ENCODE measurements at places on chromosomes 3 and 15.

DNA sequence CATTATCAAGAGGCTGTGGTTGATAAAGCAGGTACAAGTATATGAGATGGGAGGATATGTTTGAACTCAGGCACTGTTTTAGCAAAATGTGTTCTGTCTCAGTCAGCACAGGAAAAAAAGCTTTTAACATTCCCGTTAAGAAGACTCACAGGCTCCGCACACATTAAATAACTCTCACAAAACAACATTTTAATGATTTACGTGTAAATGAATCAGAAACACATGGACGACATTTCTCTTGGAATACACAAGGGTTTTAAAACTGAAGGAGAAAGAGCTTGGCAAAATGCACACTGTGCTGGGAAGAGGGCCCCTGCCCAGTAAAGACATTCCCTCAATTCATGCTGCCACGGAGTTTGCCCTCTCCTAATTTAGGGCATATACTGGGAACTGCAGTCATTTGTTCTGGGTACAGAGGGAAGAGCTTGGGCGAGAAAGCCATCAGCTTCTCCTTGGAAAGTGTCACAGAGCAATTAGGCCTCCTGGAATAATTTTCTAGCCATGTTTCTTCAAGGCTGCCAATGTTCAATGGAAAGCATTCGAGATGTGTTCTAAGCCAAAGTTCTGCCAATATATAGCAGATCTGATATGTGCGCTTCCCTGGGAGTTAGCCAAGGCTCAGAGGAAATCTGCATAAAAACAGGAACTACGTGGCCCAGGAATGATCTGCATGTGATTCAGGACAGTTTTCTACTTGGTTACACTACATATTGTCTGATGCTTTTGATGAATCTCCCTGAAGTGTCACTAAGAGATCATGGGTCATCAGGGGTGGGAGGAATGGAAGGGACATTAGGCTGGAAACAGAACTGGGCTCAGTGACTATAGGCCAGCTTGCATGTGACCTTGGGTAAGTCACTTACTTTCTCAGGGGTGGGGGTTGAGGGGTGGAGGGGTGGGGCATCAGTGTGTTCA, 2.2 kb upstream of the MASP1 start:
- no peak for DNase-seq

DNA sequence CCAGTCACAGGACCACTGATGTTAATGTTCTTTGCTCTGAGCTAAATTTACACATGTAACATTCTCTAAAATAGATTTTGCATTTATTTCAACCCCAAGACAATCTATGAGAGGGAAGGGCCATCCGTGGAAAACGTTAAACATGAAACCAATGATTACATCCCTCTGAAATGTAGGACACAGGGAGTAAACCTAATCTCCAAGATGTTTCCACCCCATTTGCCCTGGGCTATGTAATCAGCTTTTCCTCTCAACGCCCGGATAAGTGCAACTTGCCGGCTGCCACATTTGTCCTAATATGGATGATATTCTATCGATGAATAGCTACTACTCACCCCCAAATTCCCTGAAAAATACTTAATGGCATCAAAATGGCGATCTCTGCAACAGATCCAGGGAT, 6.4 kb upstream of the FMN1 start:
- no peak for DNase-seq

DNA sequence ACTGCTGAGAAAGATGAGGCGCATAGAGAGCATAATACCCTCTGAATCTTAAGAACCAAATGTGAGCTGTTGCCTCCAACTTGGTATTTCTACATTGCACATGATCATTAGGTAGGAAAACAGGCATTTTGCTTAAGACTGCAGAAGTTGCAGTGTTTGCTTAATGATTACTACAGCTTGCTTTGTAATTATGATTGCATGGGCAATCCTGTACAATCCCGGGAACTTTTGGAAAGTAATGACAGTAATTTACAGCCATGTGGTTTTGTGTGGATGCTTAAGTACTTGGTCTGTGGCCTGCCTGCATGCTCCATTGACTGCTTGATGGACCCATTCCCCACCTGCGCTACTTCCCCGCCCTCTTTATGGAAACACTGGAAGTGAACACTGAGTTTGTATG, 301.1 kb downstream of the DIPK2A start:
- DNase-seq = no peak

GRCh38 chr3:72950372-72950771, 46.2 kb upstream of the PPP4R2 start:
- no peak for DNase-seq

GRCh38 chr15:25719101-25719985, 143.8 kb downstream of the ATP10A start:
- no peak for DNase-seq

GRCh38 chr3:122668930-122669730, 11.5 kb upstream of the PARP14 start:
- DNase-seq = no peak

DNA sequence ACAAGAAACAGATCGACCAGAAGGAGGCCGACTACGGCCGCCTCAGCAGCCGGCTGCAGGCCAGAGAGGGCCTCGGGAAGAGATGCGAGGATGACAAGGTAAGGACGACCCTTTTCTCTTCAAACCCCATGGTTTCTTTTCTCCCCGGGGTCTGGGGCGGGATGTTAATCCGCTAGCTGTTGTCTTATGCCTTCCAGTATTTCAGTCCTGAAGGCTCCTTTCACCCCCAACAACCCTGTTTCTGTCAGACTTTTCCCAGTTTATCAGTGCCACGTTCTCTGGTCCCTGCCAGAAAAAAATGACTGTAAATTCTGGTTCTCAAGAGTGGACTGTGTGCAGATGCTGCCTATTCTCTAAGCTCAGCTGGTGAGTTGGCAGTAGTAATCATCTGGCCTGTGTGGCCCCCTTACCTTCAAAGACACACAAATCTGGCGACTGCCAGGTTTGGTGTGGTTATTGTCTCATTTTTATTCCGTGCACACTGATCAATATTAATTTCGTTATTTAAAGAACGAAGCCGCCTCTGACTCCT, 806 bp downstream of the GOLM2 start:
- DNase-seq = no peak

DNA sequence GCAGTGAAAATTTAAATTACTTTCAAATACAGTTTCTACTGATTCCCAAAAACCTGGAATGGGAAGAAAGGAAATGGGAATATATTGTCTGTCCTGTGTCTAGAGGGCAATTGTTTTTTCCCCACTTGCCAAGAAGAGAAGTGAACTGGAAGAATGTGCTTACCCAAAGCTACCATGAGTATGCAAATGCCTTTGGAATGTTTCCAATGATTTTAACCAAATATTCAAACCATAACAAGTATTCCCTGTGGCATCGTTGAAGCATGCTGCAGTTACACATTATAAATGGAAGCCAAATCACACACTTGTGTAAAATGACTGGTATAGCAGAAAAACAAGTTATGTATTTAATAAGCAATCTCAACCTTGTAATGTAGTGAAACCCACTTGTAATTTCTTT, 368.2 kb downstream of the GBE1 start:
- no peak for DNase-seq

DNA sequence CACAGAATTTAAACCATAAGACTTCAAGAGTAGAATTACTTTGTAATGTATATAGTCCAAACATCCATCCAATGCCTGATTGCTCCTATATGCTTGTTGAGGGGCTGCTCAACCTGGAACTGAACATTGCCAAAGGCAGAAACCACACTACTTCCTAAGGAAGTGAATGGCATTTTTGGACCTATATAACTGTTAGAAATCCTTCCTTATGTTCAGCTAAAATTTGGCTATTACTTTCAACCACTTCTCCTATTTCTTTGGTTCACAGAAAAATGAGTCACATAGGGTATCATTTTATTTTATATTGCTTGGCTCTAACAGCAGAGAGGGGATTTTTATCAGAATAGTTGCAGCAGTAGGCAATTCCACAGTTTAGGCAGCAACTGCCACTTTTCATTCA, 342.1 kb downstream of the SLC9A9 start:
- DNase-seq = no peak

- no peak for DNase-seq
Measured at GRCh38 chr15:71120428-71120944, 5.2 kb downstream of the THSD4 start.

DNA sequence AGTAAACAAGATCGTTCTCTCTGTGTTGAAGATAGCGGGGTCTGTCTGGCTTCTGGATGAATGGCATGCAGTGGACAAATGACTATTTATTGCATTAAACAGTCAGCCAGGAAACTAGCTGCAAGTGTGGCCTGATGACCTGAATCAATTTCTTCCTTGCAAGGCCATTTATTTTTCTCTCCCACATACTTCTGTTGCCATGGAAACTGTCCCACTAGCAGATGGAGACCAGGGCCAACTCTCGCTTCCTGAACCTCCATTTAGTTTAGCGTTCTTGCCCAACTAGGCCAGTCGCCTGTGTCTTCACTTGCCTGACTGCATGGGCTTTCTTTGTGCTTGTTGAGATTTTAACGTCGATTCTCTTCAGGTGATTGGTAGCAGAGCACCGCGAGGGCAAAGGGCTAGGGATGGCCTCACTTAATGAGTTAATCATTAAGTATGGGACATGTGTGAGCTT, 27.6 kb downstream of the LMCD1 start:
- no peak for DNase-seq

GRCh38 chr15:98718426-98719136, 70.2 kb downstream of the IGF1R start:
- no peak for DNase-seq

DNA sequence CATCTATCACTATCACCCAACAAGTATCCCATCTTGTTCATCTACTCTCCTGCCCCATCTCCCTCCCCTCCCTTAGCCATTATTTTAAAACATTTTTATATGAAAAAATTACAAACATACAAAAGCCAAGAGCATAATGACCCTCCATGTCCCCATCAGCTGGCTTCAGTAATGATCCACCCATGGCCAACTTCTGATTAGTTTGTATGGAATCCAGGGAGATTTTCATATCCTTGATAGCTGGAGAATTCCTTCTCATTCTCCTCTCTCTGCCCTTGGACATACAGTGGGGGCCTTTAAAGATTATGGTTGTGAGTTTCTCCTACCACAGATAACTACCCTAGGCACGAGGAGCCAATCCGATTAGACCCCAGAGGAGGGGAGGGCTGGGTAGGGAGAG, 40.2 kb downstream of the IRAK2 start:
- DNase-seq = no peak

- DNase-seq = no peak
Measured at GRCh38 chr3:14801031-14801430, 17.7 kb upstream of the FGD5 start.

- DNase-seq = no peak
Measured at GRCh38 chr3:115788921-115789470, 165.7 kb downstream of the GAP43 start.

DNA sequence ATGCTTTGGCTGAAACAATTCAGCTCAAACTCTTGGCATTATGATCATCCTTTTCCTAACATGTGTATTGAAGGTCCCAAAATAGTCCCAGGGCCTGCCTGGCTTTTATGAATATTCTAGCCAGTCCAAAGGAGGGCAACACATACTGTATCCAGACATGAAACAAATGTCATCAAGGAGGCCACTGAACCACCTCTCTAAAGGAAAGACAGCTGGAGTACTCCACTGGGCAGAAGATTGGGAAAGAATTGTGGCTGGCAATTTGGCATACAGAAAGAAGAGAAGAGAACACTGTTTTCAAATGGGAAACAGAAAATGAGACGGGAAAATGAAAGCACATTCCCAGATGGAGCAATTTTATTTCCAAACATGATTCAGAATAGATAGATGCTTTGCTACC, 80.6 kb downstream of the NCEH1 start:
- DNase-seq = no peak

DNA sequence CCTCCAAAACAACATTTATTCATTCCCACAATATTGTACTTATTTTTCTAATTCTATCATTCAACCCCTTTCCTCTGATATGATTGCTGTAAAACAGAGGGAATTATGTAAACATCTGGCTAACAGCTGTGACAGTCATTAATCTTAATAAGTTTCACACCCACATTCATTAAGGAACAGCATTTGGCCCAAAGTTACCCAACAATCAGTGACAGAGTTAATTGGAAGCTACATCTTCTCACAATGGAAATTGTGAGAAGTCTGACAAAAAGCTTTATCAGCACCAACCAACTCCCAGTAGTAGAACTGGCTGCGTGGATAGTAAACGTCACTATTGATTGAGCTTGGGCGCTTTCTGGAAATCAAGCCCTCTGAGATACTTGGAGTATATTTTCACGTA, 165.8 kb upstream of the SLC24A5 start:
- no peak for DNase-seq

GRCh38 chr15:85312486-85312885, 67.9 kb upstream of the AKAP13 start:
- no peak for DNase-seq

- DNase-seq = no peak
Measured at GRCh38 chr3:134074001-134074789, 44.5 kb upstream of the SLCO2A1 start.

GRCh38 chr3:48685293-48685602, 467 bp downstream of the NCKIPSD start:
- no peak for DNase-seq

GRCh38 chr3:24128199-24129005, 183.3 kb downstream of the NR1D2 start:
- no peak for DNase-seq

DNA sequence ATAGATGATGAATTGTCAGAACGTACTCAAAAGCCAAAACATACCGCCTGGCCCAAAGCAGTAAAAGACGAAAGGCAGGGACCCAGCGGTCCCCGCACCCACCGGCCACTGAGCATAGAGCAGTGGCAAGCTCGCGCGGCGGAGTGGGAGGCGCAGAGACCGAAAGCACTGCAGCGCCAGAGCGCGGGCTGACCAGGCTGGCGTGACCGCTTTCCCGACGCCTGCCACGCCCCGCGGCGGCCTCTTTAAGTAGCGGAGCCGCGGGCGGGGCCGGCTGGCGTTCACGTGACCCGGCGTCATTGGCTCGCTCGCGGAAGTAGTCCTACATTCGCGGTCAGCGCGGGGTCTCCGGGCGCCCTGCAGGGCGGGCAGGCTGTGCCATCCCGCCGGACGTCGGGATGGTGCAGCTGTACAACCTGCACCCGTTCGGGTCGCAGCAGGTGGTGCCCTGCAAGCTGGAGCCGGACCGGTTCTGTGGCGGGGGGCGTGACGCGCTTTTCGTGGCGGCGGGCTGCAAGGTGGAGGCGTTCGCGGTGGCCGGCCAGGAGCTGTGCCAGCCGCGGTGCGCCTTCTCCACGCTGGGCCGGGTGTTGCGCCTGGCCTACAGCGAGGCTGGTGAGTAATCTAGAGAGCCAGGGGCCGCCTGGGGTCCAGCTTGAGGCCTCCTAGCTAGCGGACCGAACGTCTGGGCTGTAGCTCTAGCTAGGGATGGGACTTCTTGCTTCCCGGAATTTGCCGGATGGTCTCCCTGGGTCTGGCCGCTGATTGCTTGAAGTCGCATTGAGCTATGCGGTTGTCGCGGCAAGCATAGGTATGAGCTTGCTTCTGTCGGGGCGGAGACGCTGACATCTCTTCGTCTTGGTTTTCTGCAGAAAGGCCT, at the start of gene HPS3:
TSS of gene HPS3 (plus strand) at position 313 of the 880 bp plus-strand sequence. CDS start at position 399, 86 bp downstream.
- peak; percentile 68 for DNase-seq

GRCh38 chr15:93049233-93049632, 39.8 kb downstream of the RGMA start:
- DNase-seq = no peak

DNA sequence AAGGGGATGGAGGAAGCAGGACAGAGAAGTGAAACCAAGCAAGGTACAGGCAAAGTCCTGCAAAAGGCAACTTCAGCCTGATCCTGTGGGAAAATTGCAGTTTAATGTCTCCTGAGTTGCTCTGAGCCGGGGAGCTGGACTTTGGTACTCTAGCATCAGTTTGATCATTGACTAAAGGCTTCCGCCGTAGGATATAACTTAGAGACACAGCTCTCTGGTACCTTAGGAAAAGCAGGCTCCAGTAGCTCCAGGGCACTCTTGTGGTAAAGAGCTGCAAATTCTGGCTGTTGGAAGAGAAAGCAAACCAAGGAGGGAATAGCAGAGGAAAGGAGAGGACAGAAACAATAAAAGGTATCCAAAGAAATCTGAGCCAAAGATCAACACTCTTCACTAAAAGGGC, 521.1 kb downstream of the PLOD2 start:
- DNase-seq = no peak

Measured in T-cell (primary cell).